Umbilical cord (tissue), 2 donors: ENCODE measurements at places on chromosomes 7 and 10. TPM values are rescaled to one million over a fixed set of nuclear protein-coding genes. Genes with fewer than 3 reads are reported as not detected.

GRCh38 chr10:103592186-103593021 is 98.9 kb downstream of the NEURL1 start:
- no peak for DNase-seq

DNA sequence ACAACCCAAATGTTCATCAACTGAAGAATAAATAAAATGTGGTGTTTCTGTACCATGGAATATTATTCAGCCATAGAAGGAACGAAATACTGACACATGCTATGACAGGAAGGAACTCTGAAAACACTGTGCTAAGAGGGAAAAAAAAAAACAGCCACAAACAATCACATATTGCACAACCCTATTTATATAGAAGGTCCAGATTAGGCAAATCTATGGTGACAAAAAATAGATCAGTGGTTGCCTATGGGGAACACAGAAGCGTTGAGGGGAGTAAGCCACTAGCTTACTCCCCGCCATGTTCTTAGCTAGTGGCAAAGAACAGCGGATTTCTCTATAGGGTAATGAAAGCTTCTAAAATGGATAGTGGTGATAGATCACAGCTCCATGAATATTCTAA is 198.4 kb downstream of the TPST1 start:
- DNase-seq, result no peak

- DNase-seq, result no peak
Measured at GRCh38 chr7:98996150-98996552, 117.8 kb downstream of the TRRAP start.

GRCh38 chr7:107858280-107858679 is 32.7 kb upstream of the DLD start:
- DNase-seq, result no peak

DNA sequence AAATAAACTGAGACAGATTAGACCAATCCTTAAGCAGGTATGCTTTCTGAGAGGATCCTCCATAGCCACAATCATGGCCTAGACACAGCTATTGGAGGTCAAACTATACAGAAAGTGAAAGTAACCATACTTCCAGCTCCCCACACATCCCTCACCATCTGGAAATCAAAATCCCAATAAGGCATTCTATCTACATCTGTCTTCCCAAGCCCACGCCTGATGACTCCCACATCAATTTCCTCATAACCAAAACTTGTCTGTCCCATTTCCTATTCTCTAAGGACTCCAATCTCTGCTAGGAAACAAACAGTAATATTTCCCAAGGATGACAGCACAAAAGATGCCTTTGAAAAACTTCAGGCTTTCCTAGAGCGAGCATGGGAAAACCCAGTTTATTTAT is 247.3 kb upstream of the HPS1 start:
- peak; percentile 12 for DNase-seq

GRCh38 chr7:126016722-126017121 is 1087.1 kb upstream of the POT1 start:
- no peak for DNase-seq

- no peak for DNase-seq
Measured at GRCh38 chr10:131657318-131657984, 243.4 kb upstream of the PPP2R2D start.

- DNase-seq, result peak; percentile 20
Measured at GRCh38 chr10:123891144-123892071, at the start of gene CPXM2. TSS of gene CPXM2 (minus strand) at chr10:123891807. CDS start at chr10:123891659, 148 bp downstream.

GRCh38 chr7:123494193-123494796 is 40.1 kb downstream of the IQUB start:
- DNase-seq, result peak; percentile 50

The ZNF518A gene
- 41.4 TPM for total RNA-seq

The LIPJ gene
- total RNA-seq, result 4.1 TPM

The FBXL13 gene
- total RNA-seq, result 5.3 TPM

The C10orf143 gene
- total RNA-seq, result 6.5 TPM

The CRHR2 gene
- total RNA-seq, result 0.72 TPM

The KIAA1549 gene
- 3.4 TPM for total RNA-seq

The C10orf53 gene
- total RNA-seq, result 1.2 TPM

The SPAM1 gene
- total RNA-seq, result 1.2 TPM
